ENCODE measurements at places on chromosomes 4 and X.

GRCh38 chrX:15676886-15677285 lies 12.3 kb upstream of the CLTRN start:
- DNase-seq = no peak

GRCh38 chr4:105544520-105545286 lies 7.7 kb upstream of the ARHGEF38 start:
- no peak for DNase-seq

GRCh38 chr4:683982-684622 lies 4.8 kb downstream of the SLC49A3 start:
- no peak for DNase-seq

- no peak for DNase-seq
Measured at GRCh38 chr4:24753519-24753918, 41.9 kb upstream of the SOD3 start.

DNA sequence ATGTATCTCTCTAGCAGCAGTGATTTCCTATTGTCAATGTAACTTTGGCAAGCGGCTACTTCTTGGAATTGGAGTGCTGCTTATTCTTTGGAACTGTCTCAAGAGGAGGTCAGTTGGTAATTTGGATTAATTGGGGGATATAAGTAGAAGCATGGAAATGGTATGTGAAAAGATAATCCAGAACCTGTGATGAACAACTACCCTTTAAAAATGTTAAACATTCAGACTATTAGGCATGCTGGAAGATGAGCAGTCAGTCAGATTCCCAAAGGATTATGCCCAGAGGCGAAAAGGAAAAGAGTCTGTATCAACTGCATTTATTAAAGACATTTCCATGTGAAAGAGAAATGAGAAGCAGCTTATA lies 62.5 kb downstream of the SEC24D start:
- no peak for DNase-seq

DNA sequence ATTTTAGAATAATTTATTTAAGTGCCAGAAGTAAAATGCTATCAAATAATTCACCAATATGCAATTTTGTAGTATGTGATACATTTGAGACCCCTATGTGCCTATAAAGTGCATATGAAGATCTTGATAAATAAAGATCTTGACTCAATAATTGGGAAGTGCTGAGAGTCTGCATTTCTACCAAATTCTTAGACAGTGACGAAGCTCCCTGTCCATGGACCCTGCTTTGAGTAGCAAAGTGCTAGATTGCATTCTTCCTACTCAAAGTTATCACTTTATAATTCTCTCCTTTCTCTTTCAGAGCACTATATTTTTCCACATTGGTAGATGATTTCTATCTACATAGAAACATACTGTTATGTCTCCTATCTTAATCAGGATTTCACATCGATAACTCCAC lies 1393.9 kb downstream of the ARAP2 start:
- no peak for DNase-seq

DNA sequence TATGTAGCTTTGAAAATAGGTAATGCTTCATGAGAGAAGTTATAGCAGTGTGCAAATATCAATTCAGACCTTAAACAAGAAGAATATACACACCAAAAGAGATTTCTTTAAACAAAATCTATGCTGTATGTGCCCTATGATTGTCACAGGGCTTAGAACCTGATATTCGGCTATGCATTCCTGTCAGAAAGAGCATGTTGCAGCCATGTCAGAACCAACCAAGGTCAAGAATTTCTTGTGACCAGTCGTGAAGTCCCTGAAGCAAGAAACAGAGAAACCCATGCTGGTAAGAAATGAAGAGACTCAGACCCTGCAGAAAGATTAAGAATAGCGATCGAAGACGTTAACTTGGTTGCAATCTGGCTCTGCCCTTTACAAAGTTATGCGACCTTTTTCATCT lies 210.3 kb upstream of the SPIN4 start:
- no peak for DNase-seq

DNA sequence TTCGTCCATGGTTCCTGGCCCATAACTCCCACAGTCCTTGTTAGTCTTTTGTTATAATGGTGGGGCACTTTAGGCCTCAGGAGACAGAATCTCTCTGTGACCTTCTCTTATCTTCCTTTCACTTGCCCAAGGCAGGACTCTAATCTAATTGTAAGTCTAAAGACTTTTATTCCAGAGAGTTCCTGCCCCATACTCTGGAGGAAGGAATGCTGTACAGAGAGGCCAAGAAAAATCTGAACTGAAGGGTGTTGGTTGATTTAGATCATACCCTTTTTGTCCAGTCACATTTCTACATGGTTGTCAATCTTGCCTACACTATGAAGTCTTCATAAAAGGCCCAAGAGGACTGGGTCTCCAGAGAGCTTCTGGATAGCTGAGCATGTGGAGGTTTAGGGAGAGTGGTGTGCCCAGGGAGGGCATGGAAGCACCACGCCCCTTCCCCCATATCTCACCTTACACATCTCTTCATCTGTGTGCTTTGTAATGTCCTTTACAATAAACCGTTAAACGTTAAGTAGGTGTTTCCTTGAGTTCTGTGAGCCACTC lies 84.5 kb downstream of the AFF1 start:
- no peak for DNase-seq

GRCh38 chrX:252244-252956 lies 28.8 kb upstream of the PLCXD1 start:
- no peak for DNase-seq

GRCh38 chrX:124863303-124863702 lies 456.4 kb upstream of the TEX13C start:
- no peak for DNase-seq

Measured in activated CD4-positive, alpha-beta T cell treated with anti-CD3 and anti-CD28 coated beads for 24 hours (primary cell).